ENCODE measurements at places on chromosomes 3 and 15.

GRCh38 chr3:65128346-65128745 lies 440.5 kb upstream of the ADAMTS9 start:
- DNase-seq, result no peak

- DNase-seq, result no peak
Observed at GRCh38 chr15:98713585-98714001, 65.3 kb downstream of the IGF1R start.

DNA sequence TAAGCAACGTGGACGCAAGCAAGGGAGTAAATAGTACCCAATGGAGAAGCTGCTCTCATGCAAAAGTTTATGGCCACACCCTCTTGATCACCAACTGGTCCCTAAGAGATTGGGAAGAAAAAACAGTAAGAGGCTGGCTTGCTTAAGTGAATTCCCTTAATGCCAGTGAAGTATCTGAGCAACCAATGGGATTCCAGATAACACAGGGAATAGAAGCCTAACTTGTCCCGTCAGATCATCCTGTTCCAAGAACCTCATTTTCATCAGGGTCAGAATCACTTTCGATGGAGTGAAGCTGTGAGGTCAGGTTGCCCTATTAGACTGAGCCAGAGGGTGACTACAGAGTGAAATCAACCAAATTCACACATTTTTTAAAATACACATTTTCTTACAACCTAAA lies 104.3 kb downstream of the CD47 start:
- no peak for DNase-seq

DNA sequence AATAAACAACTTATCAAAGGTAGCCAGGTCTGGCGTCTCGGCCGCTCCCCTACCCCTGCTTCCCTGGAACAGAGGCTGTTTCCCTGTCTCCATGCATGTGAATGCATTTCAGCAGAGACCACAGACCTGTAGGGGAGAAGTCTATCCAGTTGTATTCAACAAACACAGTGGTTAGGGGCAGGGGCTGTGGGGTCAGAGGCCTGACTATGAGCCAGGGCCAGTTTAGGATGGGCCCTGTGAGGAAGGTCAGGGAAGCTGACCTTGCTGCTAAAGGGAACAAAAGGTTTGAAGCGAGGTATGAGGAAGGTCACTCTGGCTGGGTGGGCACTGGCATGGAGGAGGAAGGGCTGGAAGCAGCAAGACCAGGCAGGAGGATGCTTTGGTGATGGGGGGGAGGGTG lies 184.6 kb downstream of the XXYLT1 start:
- DNase-seq, result no peak

DNA sequence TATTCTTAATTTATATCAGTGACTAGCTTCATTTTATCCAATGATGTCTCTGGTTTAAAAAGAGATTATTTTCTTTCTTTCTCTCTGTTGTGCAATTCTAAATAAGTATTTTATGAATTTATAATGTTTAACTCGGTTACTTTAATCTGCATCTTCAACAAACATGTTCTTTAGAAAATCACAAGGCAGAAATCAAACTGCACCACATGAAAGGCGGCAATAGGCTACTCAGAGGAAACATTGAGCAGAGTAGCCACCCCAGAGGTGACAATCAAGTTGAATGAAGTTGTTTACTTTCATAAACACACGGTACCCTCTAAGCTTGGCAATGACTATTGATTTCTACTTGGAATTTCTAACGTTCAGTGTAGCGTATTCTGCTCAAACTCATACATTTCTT lies 677.8 kb upstream of the ROBO1 start:
- DNase-seq, result no peak

GRCh38 chr3:100966049-100966491 lies 27.2 kb downstream of the ABI3BP start:
- no peak for DNase-seq
